Activated naive CD8-positive, alpha-beta T cell treated with anti-CD3 and anti-CD28 coated beads, Interleukin-2, amount 50 U/mL, for 16 hours (primary cell): ENCODE measurements at places on chromosomes 5 and 9.

DNA sequence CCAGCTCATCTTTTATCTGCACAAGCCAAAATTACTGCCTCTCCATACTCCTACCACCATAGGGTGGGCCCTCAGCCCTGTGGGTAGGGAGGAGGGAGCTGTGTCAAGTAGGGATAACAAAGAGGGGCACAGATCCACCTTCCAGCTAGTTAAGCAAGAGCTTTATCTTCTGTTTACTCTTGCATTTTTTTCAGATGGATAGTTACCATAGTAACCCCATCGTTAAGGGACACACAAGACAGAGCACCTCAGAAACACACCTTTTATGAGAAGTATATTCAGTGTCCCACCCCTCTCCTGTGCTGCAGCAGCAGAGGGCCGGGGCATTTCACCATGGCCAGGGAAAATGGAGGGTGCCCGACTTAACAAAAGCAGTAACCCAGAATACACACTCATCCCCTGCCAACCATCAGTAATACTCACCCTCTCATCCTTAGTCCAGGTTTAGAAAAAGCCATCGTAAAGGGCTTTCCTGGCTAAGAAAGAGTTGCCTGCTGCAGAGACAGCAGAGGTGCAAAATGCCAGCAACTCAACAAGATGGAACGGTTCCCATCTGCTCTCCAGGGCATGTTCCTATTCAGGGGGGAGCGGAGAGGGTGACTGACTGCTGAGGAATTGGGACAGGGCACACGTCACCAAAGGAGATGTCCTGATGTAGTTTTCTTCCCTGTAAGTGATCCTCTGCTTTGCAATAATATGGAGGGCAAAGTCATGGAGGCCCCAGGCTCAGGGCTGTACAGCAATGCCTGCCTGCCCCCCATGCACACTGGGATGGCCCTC lies 25.1 kb downstream of the MACROH2A1 start:
- no peak for DNase-seq

GRCh38 chr5:117359895-117360294 lies 785.3 kb upstream of the SEMA6A start:
- no peak for DNase-seq

DNA sequence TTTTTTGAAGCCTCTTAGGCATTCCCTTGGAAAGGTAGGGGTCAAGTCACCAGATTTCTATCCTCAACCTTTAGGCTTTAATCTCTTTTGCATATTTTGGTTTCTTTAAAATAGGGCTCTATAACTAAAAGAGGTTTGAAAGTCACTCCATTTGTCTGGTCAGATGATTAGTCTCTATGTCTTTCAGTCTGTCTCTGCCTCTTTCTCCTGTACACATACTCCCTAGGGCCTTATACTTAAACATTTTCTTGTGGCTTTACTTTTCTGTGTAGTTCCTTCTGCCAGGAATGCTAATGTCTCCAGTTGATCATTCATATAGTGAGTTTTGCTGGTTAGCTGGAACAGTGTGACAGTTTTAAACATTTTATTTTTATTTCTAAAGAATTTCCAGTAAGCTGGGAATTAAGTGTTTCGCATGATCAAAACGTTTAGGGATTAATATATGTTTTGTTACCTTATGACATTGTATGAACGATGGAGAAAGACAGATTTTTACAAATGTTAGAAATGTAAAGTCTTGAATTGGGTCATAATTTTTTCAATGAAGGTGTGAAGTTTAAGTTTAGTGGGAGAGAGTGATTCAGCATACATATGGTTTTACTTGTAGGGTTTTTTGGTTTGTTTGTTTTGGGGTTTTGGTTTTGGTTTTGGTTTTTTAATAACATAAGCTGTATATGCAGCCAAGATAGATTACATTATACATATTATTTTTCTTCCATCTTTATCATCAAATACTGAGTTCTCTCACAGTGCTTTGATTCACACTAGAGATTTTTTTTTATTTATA lies 90.6 kb downstream of the ZCCHC7 start:
- DNase-seq, result no peak

DNA sequence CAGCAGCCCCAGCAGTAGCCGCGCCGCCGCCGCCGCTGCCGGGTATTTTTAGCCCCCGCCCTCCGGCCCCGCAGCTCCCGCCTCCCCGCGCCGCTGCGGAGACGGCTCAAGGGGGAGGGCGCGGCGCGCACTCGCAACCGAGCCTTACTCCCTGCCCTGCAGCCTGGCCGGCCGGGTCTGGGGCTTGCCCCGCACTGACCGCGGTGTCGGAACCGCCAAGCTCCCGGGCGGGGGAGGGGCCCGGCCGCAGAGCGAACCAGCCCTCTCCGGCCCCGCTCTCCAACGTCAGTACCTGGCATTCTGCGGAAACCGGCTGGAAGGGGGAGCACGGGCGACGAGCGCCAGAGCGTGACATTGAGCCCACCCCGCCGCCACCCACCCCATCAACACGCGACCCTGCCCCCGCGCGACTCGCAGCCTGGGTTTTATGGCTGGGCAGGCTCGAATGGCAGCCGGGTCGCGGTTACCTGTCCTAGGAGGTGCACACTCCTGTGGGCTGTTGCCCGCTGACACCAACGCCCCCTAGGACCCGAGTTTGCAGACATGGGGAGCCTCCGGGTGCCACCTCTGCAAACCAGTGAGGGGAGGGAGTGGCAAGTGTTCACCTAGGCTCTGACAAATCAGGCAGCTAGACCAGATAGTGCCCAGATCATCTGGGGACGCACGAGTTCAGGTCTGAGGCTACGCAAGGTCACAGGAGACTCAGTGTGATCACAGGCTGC lies at the start of gene ACSL6:
TSS of gene ACSL6 (minus strand) at position 37 of the 722 bp plus-strand sequence. CDS start 105 bp downstream, outside the sequence.
- no peak for DNase-seq

GRCh38 chr5:54692631-54693030 lies 175.1 kb downstream of the SNX18 start:
- DNase-seq, result no peak

DNA sequence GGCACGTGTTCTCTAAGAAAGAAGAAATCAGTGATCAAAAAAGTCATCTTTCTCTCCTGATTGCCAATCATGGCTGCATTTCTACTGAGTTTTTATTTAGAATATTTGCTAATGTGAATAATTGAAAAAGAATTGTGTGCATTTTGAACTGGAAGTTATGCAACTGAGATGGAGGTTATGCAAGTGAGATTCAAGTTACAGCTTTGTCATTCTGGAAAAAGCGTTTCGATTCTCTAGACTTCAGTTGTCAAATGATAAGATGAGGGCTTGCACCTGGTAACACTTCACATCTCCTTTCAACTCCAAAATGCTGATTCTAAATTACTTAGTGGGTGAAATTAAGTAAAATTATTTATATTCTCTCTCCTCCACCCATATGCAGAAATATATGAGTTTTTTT lies 36.4 kb downstream of the C6 start:
- DNase-seq, result no peak

GRCh38 chr5:65125591-65126541 lies 355.9 kb downstream of the ADAMTS6 start:
- DNase-seq, result no peak

- no peak for DNase-seq
Observed at GRCh38 chr5:76930083-76930482, 22.8 kb upstream of the CRHBP start.

DNA sequence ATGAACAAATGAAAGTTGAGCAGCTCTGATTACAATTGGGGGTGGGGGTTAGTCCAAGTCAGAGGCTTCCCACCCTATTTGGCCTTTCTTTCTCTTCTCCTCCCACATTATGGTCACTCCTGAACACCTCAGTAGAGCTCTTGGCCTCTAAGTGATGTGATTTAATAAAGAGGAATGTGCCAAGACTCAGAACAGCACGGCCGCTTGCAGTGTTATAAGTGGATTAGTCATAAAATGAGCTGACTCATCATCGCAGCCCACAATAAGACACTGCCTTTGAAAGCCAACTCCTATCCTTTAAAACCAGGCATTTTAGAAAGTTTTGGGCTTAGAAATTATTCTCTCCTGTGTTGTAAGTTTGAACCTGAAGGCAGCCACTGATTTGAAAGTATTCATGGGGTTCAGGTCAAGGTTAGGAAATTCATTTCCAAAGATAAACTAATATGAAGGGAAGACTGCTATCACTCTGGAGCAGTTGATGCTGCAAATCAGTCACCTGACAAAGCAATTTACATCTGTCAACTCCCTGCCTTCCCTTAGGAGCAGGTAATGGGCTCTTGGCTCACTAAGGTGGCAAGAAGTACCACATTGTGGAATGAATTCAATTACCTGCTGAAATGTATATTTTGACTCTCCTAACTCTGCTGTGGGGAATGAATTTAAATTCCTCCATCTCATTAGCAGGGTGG lies 283.6 kb upstream of the NMUR2 start:
- DNase-seq, result no peak

GRCh38 chr5:41004931-41005330 lies 66.2 kb downstream of the MROH2B start:
- DNase-seq, result no peak

DNA sequence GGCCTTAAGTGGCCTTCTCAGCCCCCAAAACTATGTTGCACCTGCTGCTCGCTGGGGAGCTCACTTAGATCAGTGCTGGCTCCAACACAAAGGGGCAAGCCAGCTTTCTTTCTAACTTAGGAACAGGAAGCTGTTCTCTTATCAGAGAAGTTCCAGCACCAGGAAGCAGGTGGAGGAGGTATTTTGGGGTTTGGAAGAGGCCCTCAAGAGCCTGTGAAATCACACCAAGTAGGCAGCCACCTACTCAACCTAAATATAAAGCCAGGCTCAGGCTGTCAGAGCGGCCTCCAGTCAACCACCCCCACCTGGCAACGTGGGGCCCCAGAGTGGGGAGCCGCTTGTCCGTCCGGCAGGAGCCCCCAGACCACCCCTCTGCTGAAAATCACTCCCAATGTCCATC lies 152.8 kb downstream of the OLFM1 start:
- DNase-seq, result no peak

- DNase-seq, result no peak
Observed at GRCh38 chr5:78677777-78678668, 29.5 kb upstream of the LHFPL2 start.

- no peak for DNase-seq
Observed at GRCh38 chr9:77847626-77848025, 184.0 kb downstream of the GNAQ start.

- DNase-seq, result no peak
Observed at GRCh38 chr9:124455820-124456219, 5.6 kb downstream of the ADGRD2 start.
